ENCODE measurements at places on chromosomes 2 and 18.

GRCh38 chr2:27545348-27546141, 37.3 kb upstream of the ZNF512 start:
- no peak for DNase-seq

DNA sequence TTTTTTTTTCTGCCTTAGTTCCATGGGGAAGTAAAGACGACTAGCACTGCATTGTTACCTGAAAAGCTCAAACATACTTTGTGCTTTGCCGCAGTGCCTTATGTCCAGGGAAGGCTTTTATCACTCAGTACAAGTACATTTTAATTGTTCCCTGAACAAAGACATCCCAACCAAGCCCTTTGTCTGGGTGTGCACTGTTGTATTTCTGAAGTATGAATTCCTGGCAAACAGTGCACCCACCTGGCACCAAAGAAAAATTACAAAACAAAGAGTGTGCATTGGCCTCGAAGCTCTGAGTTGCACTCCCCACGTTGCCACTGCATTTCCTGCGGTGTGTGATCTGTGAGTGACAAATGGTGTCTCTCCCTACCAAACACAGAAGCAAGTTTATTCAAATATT, 858.5 kb upstream of the PIK3C3 start:
- DNase-seq = no peak

- DNase-seq = no peak
Measured at GRCh38 chr2:40579247-40579646, 127.4 kb upstream of the SLC8A1 start.

- DNase-seq = no peak
Measured at GRCh38 chr18:23386317-23386716, 66.8 kb upstream of the RIOK3 start.

DNA sequence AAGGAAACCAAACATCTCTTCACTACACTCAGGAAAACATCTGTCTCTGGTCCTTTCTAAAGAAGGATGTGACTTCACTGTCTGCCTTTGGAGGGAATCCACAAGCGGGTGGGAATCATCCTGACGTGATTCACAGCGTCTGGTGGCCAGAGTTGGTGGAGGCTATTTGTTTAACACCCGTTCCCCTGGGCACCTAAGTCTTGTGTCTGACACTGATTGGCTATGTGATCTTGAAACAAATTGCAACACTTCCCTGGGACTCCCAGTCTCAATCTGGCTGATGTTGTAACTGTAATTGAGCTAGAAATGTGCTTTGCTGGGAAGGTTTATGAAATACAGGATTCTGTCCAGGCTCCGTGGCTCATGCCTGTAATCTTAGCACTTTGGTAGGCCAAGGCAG, 28.8 kb upstream of the SIX3 start:
- no peak for DNase-seq

DNA sequence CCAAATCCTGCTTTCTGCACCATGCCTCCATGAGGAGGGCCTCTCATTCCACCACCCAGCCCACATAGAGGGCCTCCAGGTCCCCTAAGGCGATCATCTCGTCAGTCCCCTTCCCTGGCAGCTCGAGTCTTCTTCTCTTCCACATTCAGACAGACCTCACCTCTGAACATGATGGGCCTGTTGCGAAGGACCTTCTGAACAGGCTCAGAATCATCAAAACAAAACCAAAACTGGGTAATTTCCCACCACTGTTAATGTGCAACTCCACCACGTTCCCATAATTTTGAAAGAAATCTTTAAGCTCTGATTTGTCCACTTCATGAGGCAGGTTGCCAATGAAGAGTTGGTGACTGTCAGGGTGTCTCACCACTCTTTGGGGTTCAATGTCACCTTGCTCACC, 20.4 kb downstream of the ZRANB3 start:
- no peak for DNase-seq

GRCh38 chr2:150605664-150606063, 118.2 kb upstream of the RND3 start:
- no peak for DNase-seq

DNA sequence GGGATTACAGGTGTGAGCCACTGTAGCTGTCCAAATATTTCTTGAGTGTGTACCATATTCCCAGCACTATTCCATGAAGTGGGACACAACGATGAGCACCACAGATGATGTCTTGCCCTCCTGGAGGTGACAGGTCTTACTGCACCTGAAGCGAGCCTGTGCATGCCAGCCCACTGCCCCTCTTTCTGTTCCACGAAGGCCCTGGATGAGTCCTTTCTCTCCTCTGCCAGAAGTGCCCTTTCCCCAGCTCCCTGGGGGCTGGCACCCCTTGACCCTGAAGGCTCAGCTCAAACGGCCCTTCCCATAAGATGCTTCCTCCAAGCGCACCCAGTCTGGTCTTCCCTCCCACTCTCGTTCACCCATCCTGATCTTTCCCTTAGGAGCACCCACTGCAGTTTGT, 5.5 kb downstream of the ATP6V1B1 start:
- no peak for DNase-seq

DNA sequence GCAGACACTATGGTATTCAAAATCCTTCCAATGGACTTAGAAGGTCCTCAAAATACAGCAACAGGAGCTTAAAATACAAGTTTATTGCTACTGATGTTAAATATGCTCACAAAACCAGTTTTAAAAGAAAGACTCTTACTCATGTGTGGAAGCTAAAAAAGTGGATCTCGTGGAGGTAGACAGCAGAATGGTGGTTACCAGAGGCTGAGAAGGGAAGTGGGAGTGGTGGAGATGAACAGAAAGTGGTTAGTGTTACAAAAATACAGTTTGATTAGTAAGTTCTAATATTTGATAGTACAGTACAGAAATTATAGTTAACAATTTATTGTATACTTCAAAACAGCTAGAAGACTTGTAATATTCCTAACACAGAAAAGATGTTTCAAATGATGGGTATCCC, 12.1 kb downstream of the ADAM17 start:
- DNase-seq = no peak

DNA sequence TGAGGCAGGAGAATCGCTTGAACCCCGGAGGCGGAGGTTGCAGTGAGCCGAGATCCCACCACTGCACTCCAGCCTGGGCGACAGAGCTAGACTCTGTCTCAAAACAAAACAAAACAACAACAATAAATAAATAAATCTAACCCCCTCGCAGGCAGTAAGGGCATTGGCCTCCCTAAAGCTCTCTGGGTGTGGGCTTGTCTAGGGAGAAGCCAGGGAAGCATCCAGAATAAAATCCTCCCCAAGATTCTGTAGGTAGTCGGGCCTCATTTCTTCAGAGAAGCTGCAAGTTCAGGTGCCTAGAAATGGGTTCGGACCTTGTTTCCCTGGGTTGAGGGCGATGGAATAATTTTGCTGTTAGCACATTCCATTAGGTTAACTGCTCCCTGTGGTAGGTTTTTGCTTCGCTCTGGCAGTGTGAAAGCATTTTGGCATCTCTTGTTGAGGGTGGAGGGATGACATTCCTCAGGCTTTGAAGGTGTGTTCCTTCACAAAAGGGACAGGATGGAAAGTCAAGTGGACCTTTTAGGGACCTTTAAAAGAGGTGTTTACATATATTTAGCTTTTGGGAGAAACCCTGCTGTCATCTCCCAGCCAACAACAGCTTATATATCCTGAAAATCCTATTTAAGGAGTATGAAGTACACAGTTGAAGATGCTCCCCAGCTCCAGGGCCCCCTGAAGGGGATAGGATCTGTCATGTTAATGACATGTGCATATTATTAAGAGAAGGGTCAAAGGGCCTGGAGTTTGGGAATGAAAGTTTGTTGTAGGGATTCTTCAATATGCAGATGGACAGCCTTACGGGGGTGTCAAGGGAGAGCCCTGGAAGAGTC, 17.7 kb downstream of the MYCN start:
- no peak for DNase-seq

DNA sequence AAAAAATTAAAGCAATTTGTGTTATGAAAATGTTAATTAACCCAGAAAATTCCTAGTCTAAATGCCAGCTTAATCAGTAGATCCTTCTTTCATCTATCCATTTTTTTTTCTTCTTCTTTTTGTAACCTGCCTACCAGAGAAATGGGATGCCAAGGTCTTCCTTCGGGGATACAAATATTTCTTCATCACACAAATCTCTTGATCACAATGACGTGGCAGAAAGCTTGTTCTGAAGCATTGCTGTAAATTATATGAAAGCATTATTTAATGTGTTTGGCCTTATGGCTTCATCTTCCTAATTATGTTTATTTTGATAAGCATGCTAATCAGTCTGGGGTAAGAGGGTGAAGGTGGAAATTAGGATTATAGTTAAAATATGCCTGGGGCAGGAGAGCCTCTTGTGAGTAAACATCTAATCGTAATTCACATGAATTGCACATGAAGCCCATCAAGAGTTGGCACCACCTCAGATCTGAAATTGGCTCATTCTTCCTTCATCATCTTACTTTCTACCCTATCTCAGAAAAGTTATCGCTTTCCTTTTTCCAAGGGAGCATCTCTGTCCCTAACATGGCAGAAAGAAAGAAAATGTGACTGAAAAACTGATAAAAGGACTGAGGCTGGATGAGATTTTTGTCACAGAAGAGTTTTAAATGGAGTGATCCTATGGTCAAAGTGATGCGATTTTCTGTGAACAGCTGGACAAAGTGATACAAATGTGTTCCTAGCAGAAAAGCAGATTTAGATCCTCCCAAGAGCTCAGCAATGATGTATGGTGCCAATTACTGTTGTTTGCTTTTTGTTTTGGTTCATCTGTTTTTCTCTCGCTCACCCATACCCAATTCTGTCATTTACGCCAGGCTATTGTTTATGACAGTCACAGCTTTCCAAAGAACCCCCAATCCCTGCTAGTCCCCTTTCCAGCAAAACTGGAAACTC, 76.9 kb upstream of the PMAIP1 start:
- DNase-seq = no peak

GRCh38 chr2:138137949-138138348, 173.7 kb downstream of the HNMT start:
- DNase-seq = no peak

- DNase-seq = no peak
Measured at GRCh38 chr2:233125455-233126065, 65.4 kb downstream of the INPP5D start.

GRCh38 chr2:24010477-24011249, 778 bp downstream of the MFSD2B start:
- DNase-seq = no peak

GRCh38 chr18:45664824-45665763, 49.8 kb downstream of the SLC14A2 start:
- peak; percentile 33 for DNase-seq

GRCh38 chr2:39837856-39838453, 58.9 kb upstream of the THUMPD2 start:
- no peak for DNase-seq

- DNase-seq = no peak
Measured at GRCh38 chr2:153391131-153391530, 87.4 kb downstream of the RPRM start.

GRCh38 chr2:12663306-12664037, 53.3 kb upstream of the TRIB2 start:
- DNase-seq = no peak

DNA sequence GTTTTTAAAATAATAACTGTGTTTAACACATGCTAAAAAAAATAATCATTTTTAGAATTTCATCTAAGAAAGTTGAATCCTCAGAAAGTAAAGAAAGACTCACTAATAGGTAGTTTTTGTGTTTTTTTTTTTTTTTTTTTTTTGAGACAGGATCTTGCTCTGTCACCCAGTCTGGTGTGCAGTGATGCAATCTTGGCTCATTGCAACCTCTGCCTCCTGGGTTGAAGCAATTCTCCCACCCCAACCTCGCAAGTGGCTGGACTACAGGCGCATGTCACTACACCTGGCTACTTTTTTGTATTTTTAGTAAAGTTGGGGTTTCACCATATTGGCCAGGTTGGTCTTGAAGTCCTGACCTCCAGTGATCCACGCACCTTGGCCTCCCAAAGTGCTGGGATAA, 7.1 kb downstream of the CKAP2L start:
- DNase-seq = no peak

DNA sequence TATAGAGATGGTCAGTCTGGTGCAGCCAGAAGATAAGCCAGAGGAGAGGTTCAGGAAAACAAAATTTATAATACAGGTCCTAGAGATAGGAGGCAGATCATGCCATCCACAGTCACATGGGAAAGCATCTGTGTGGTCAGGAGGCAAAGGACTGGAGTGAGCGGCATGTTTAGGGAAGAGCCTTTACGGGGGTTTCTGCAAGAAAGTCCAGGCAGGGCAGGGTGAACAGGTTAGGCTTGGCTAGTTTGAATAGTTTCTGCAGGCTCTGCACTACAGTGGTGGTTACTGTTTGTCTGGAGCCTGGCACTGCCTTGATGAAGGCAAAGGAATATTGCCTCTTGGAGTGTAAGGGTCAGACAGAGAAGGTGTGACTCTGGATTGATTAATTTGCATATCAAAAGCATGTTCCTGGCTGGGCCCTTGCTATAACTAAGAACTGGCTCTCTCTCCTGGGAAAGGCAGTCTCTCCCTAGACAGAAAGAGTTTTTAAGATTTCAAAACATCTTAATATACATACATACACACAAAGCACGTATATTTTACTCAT, 1034.7 kb upstream of the CHAC2 start:
- DNase-seq = no peak

- peak; percentile 42 for DNase-seq
Measured at GRCh38 chr2:64263315-64263714, 119.1 kb upstream of the PELI1 start.

GRCh38 chr2:84776011-84776410, 104.9 kb downstream of the TRABD2A start:
- no peak for DNase-seq

GRCh38 chr2:218849721-218850120, 9.9 kb upstream of the WNT6 start:
- DNase-seq = no peak

DNA sequence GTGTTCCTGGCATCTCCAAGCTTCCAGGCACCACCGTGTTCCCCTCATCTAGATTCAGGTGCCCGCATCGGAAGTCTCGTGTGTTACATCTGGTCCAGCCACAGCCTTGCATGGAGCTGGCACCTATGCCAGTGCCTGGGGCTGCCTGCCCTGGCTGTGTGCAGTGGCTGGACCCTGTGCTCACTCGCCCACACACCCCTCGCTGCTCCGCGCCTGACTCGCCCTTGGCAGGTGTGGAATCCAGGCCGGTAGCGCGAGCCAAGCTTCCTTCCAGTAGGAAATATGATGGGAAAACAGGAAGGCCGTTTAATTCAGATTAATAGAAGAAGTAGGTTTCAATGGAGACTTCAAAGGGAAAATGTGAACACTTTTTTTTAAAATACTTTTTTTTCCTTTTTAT, 78.0 kb downstream of the PTPN4 start:
- DNase-seq = no peak

- DNase-seq = no peak
Measured at GRCh38 chr2:148813603-148814065, 61.4 kb upstream of the KIF5C start.

DNA sequence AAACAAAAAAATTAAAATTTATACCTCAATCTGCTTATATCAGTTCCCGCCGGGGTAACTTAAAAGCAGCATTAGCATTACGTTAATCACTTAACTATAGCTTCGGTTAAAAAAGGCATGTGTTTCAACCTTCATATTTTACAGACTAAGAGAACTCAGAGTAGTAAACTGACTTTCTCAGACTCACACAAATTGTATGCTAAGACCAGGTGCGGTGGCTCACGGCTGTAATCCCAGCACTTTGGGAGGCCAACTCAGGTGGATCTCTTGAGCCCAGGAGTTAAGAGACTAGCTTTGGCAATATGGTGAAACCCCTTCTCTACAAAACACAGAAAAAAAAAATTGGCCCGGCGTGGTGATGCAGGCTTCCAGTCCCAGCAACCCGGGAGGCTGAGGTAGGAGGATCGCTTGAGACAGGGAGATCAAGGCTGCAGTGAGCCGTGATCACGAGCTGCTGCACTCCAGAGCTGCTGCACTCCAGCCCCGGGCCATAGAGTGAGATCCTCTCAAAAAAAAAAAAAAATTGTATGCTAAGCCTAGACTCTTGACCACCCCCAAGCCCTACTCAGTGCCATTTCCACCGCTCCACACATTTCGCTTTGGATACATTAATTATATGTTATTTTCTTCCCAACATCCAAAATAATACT, 2.4 kb downstream of the HNRNPLL start:
- DNase-seq = no peak

Data from amniotic stem cell (primary cell).